Fibroblast of lung (primary cell): ENCODE measurements at places on chromosomes 16 and 17. TPM values are rescaled to one million over a fixed set of nuclear protein-coding genes. Genes with fewer than 3 reads are reported as not detected.

DNA sequence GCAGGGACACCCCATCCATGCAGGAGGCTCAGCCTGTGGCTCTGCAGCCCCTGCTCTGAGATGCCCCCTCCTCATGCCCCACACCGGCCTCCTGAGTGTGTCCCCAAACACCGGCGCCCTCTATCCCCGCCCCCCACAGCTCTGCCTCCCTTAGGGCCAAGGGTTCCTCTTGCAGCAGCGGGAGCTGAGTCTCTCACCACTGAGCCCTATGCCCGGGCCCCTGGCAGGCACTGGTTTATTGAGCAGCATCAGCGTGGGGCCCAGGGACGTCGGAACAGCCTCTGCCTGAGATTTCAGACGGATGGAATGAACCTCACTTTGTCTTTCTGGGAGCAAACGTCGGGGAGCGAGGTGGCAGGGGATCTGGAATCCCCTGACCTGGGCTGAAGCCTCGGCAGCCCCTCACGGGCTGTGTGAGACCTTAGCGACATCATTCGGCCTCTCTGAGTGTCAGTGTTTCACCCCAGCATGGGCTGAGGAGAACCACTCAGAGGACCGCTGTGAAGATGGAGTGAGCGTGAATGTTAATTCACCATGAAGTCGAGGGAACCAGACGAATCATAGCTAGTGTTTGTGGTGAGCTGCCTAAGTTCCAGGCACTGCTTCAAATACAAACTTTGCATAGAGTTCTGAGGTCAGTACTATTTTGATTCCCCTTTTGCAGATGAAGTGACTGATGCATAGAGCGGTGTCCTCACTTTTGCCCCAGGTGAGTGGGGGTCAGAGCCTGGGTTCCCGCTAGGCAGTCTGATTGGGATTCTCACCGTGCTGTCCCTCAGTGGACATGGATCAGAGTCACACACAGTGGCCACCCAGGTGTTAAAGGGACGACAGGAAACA is 5.3 kb upstream of the C16orf74 start:
- no peak overlapping the region for H3K4me3 ChIP-seq
- no peaks in the 10 kb centered on the region for H3K27me3 ChIP-seq
- DNase-seq, result peak; percentile 47
- no peaks in the 10 kb centered on the region for H3K36me3 ChIP-seq

DNA sequence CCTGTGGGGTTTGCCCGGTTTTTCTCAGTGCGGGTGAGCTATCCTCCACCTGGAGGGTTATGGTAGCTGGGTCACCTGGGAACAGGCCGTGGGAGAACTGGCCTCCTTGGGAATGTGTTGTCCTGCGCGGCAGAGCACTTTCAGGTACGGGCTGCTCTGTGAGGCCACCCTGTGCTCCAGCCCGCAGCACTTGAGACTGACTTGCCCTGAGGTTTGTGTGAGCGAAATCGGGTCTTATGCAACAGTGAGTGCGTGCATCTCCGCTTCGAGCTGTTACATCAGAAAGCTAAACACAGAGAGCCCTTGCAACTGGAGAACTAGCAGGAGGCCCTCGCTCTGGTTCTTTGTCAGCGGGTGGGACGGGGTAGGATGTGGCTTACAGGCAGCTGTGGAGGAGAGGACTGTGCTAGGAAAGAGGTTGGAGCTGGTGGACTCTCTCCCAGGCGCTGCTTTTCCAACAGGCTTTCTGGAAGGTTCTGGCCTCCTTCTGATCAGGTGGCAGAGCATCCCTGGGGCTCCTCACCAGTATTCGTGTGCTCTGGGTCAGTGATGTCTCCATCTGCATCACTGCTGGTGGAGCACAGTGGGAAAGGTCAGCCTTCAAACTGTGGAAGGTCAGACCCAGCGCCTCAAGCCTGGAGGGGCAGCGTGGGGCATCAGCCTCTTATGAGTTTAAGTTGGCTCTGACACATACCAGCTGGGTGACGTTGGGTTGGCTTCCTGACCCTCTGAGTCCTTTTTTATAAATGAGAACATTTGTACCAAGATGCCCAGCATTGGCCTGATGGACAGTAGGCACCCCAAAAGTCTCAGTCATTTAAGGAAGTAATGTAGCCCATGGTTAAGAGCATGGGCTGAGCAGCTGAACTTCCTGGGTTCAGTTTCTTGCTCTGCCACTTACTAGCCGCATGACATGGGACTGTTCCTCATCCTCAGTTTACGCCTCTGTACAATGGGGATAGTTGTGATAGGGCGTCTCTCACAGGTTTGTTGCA is 76.3 kb downstream of the KSR1 start:
- H3K4me3 ChIP-seq, result no peak overlapping the region
- peak; percentile 97 for DNase-seq
- no peaks in the 10 kb centered on the region for H3K27me3 ChIP-seq
- peaks cover 18% of the 10 kb centered on the region for H3K4me1 ChIP-seq
- H3K27ac ChIP-seq, result no peak overlapping the region

DNA sequence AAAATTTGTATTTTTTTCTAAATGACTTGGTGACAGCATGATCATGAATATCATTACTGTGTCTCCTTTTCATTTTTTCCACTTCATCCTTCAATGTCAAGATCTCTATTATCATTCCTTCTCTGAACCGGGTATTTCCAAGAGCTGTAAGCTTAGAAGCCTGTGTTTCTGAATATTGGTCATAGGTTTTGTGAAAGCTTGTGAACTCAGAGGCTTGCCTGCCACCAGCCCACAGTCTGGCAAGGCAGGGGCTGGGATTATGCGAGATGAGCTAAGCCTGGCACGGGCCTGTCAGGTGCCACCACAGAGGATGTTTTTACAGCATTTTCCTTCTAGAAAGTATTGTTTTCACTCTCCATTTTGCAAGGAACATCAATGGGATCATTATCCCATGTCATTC is 92.8 kb downstream of the MYH10 start:
- peaks cover 1% of the 10 kb centered on the region for H3K36me3 ChIP-seq
- DNase-seq, result no peak
- no peaks in the 10 kb centered on the region for H3K27me3 ChIP-seq
- H3K4me3 ChIP-seq, result no peak overlapping the region
- no peak overlapping the region for H3K27ac ChIP-seq

- no peak overlapping the region for H3K4me3 ChIP-seq
- peaks cover 11% of the 10 kb centered on the region for H3K4me1 ChIP-seq
- no peaks in the 10 kb centered on the region for H3K36me3 ChIP-seq
- no peaks in the 10 kb centered on the region for H3K27me3 ChIP-seq
Measured at GRCh38 chr17:40509626-40510327, 8.4 kb upstream of the TNS4 start.

DNA sequence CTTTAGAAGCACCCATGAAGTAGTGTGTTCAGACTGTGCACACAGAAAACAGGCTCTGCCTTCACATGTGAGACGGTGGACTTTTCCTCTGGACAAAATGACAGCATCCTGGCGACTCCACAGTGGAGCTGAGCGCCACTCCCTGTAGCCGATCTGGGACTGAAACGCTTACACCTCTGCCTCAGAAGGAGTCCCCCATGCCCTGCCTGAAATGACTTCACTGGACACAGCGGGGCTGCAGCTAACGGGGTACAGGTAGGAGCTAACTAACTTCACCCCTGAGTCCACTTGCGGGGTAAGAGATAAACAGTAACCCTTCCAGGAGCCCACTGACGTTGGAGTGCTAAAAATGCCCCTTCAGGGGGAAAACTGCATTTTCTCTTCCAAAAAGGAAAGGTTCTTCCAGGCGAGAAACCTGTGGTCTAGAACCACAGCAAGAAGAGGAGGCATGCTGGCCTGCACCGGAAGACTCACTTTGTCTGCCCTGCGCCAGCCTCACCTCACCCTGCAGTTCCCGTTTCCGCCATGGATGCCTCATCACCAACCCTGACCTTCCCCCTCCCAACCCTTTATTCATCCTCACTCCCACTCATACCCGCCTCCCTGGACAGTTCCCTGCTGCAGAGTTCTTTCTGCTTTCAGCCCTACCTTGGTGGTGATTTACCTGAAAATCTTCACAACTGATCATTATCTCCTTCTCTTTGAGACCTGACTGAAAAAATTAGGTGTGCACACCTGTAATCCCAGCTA is 19.4 kb upstream of the ENDOV start:
- H3K4me1 ChIP-seq, result peaks cover 2% of the 10 kb centered on the region
- peak; percentile 10 for DNase-seq
- H3K27ac ChIP-seq, result no peak overlapping the region
- H3K27me3 ChIP-seq, result no peaks in the 10 kb centered on the region

Gene CDIPT
- total RNA-seq, result 89.1 and 99.6 TPM in 2 replicates
